ENCODE measurements at places on chromosomes 1 and 21.

GRCh38 chr1:178723546-178723945 lies 1.5 kb upstream of the RALGPS2 start:
- no peak for DNase-seq

GRCh38 chr21:46325073-46325912 lies 1.3 kb downstream of the PCNT start:
- DNase-seq: peak; percentile 59

- DNase-seq: peak; percentile 70
Observed at GRCh38 chr1:203216274-203217138, 13.0 kb downstream of the CHIT1 start.

DNA sequence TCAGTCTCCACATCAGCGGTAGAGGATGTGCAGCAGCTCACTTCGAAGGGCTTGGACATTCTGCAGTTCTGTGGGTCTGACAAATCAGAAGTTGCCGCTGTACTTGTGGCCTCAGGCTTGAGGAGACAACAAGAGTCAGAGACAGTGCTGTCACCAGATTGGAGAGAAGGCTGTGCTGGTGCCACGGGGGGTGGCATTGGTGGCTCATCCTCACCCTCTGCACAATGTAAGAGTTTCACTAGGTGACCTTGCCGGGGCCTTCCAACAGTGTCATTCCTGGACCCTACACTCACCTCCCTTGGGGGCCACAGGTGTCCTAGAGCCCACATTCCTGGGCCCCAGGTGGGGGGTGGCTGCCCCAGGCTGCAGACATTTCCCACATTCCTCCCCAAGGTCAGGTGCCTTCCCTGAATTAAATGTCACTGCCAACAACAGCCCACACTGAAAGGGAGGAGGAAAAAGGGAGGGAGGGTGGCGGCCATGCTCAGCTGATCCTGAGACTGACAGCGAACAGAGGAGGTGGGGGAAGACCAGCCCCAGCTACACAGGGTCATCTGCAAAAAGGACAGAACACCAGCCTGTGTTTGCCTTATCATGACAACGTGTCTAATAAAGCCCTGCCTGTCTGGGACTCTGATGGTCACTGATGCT lies 46.4 kb downstream of the TMCC2 start:
- no peak for DNase-seq

GRCh38 chr21:42711667-42712066 lies 58.2 kb downstream of the PDE9A start:
- DNase-seq: no peak

- no peak for DNase-seq
Observed at GRCh38 chr1:97668945-97669344, 251.9 kb downstream of the DPYD start.

GRCh38 chr1:173122958-173123852 lies 72.5 kb upstream of the TNFSF18 start:
- no peak for DNase-seq

DNA sequence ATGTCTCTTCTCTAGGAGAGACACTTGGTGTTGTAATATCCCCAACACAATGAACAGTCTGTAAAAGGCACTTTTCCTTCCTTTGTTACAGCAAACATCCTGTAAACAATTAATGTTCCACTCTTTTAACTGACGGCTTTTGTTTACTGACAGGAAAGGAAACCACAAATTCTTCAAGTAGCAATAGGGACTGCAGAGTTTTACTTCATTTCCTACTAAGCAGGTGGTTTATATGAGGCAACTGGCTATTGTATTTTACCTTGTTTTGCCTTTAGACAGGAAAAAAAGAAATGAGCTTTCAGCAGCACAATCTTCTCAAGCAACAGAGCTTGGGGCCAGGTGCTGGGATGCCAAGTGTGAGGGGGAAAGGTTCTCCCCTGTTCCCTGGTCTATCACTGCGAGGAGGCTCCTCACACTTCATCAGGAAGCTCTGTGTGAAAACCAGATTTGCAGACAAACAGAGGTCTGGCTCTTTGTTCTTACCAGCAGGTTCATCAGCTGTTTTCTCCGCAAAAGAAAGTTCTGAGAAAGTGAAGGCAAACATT lies 51.2 kb downstream of the SIPA1L2 start:
- peak; percentile 42 for DNase-seq

- no peak for DNase-seq
Observed at GRCh38 chr1:211375146-211375818, 48.6 kb downstream of the TRAF5 start.

- peak; percentile 83 for DNase-seq
Observed at GRCh38 chr1:226702957-226703831, 35.9 kb downstream of the ITPKB start.

GRCh38 chr1:224170748-224171478 lies 12.1 kb upstream of the DEGS1 start:
- DNase-seq: peak; percentile 52

DNA sequence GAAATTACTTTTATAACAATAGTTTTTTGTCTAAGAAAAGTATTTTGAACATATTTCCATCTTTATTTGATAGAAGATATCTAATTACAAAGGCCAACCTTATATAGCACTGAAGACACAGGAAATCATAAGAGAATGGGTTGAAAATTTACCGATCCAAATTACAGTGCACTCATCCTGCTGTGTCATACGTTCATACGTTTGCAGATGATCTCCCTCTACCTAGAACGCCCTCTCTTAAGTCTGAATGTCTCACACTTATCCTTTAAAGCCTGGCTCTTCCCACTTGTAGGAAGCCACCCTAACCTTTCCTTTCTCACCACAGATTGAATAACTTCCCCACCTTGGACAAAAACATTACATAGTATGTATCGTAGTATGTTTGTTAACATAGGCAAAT lies 9.3 kb downstream of the ASH1L start:
- no peak for DNase-seq

DNA sequence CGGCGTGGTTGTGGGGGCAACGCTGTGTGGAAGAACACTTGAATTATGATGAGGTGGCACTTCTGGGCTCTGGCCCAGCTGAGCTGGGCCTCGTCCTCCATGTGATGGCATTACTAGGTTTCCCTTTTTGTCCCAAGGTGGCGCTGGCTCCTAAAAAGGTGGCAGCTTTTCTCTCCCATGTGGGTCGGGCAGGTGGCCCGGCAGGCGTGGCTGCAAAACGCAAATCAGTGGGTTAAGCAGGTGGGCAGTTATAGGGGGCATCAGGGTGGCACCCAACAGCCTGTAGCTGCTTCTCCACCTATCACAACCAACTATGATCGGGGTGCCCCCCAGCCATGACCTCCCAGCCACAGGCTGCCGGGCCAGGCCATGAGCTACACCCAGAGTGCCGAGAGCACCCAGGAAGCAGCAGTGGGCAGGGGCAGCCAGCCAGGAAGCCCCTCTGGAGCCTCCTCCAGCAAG lies 59.6 kb downstream of the KCNAB2 start:
- no peak for DNase-seq

- DNase-seq: peak; percentile 41
Observed at GRCh38 chr1:84103197-84103992, 40.7 kb upstream of the PRKACB start.

GRCh38 chr1:156111355-156111962 lies 3.1 kb upstream of the LMNA start:
- DNase-seq: no peak

Data from activated CD4-positive, alpha-beta T cell treated with anti-CD3 and anti-CD28 coated beads, Interleukin-2, Interleukin-6, amounts not matched to agents 100 ng/mL and 50 ng/mL, durations not matched to agents 16 hours and 8 hours (primary cell).